Esophagus squamous epithelium (tissue), 5 donors: ENCODE measurements at places on chromosomes 2 and 18.

DNA sequence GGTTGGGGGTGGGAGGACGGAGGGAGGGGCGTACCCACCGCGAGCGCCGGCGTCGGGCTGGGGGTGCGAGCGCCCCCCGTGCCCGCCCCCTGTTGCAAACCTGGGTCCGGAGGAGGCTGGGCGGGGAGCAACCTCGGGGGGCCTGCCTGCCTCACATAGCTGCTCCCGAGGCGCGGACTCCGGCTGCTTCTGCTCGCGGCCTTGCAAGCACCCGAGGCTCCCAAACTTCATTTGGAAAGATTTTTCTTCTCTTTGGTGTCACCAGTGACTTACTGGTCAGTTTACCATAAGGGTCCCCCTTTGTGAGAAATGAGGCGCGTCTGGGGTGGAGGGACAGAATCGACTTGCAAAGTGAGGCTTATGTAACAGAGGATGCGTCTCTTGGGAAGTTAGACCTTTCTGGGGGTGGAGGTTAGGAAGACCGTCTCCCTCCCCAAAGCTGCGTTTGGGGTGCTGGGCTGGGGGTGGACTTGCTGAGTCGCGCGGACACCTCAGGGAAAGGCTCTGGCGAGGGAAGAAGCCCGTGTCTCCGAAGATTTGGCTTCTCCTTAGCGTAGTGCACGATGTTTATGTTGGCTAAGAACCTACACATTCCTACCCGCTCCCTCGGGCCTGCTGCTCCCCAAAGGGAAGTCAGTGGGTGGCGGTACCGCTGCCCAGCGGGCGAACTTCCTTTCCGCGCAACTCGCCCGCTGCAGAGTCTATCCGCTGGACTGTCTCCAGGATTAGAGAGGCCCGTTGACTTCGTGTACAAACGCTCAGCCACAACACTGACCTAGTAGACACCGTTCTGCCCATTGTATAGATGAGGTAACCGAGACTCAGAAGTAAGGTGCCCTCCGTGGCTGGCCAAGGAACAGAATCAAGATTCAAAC, 559 bp downstream of the TMEM37 start:
- DNase-seq: no peak

- no peak for DNase-seq
Measured at GRCh38 chr2:175366815-175367214, 185.3 kb upstream of the ATP5MC3 start.

DNA sequence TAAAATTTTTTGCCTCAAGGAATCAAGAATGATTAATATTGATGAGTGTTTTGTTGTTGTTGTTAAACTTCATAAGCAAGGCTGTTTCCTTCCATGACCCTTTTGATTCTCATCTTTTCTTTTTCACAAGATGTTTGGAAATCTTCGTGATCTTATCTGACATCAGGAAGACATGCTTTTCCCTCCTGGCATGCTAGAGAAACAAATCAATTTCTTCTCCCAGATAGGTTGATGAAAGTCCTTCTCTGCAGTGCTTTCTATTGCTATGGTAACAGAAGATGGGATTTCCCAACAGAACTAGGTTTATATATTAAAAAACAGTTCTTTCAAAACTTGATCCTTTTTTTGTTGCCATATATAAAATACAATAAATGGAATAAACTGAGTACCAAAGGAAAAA, 85.2 kb downstream of the EML6 start:
- DNase-seq: no peak

GRCh38 chr2:16172324-16173175, 232.2 kb downstream of the MYCN start:
- no peak for DNase-seq

GRCh38 chr2:215019521-215020145, 118.8 kb downstream of the ABCA12 start:
- no peak for DNase-seq

GRCh38 chr2:136247204-136247950, 129.4 kb upstream of the CXCR4 start:
- no peak for DNase-seq

GRCh38 chr2:233832869-233833311, 21.4 kb downstream of the HJURP start:
- no peak for DNase-seq

DNA sequence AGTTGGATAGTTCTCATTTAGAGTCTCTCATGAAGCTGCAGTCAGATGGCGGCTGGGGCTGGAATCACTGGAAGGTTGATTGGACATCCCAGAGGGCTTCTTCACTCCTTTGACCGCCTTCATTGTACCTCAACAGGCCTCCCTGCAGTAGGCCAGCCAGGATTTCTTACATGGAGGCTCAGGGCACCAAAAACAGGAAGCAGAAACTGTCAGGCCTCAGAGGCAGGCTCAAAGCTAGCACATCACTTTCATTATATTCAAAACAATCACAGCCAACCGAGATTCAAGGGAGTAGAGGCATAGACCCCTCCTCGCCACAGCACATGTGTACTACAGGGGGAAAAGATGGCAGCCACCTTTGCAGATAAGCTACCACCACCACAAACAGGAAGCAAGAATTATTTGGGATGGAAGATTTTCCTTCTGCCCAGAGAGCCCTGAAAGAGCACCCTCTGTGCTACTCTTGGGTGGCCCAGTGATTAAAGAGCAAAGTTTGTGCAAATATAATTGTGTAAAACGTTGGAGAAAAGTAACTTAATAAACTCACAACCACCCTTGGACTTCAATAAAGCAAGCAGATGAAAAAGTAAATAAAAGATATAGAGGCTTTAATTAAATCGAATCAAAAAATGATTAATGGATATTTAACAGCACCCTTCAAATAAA, 155.3 kb downstream of the GFPT1 start:
- no peak for DNase-seq

- DNase-seq: no peak
Measured at GRCh38 chr2:9307535-9307934, 100.9 kb downstream of the ASAP2 start.

DNA sequence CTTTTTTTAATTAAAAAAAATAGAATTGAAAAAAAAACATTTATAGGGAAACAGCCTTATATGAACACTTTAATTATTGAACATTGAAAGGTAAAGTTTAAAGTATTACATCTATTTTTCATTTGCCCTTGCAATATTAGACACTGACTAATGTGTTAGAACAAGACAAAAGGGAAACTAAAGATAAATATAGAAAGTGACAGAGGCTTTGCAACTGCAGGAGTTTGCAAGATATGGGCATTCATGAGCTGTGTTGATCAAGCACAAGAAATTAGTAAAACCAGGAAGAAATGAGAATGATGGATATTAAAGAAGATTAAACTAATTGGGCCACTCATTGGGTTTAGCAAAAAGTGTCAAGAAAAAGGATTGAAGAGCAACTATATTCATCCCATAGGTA, 1097.7 kb upstream of the CELF4 start:
- DNase-seq: no peak

GRCh38 chr2:127685410-127686080, 10.2 kb upstream of the LIMS2 start:
- DNase-seq: no peak

DNA sequence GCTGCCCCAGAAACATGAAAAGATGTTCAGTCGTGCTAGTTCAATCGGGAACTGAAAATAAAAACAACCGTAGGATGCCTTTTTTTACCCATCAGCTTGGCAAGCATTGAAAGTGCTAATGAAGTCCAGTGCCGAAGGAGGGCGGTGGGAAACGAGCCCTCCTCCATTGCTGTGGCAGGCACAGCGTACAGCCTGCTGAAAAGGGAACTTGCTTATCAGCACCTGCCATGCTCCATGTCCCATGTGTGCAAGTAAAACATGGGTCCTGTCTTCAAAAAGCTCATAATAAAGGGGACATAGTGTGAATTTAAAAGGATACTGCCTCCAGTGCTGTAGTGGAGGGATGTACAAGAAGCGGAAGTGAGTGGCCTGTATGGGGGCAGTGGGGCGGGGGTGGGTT, 82.4 kb downstream of the ARMC9 start:
- no peak for DNase-seq

DNA sequence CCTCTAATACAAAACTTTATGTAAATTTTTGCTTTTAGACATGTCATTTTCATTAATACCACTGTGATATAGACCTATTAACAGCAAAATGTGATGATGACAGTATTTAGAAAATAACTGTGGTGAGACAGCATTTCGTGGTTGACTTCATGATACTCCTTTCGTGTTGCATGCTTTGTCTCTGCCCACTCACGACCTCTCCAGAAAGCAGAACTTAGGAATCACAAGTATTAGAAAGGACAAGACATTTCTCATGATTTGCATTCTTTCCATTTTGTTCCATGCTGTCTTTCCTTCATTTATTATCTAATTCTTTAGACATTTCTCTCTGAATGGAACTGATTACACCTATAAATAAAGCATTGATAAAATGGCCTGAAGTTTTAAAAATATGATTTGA, 85.2 kb upstream of the POU3F3 start:
- DNase-seq: no peak

DNA sequence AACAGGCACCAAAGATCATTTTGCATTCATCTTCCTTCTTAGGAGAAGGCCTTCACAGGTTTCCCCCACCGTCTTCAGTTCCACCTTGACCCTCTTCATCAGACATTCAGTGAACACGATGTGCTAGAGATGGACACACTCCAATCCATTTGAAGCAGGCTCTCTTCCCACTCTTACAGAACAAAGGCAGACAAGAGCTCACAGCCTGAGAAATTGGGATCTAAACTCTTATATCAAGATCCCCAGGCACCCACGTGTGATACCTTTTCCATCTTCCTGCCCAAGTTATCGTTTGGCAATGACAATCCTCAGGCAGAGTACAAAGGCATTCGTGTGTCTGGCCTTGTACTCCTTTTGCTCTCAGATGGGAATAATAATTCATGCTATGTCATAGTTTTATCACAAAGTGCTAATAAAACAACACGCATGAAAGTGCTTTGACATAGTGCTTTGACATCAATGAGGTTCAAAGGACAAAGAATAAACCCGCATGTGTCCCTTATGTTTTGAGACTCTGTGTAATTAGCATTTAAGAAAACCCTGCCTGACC, 369.3 kb upstream of the KLHL29 start:
- no peak for DNase-seq

DNA sequence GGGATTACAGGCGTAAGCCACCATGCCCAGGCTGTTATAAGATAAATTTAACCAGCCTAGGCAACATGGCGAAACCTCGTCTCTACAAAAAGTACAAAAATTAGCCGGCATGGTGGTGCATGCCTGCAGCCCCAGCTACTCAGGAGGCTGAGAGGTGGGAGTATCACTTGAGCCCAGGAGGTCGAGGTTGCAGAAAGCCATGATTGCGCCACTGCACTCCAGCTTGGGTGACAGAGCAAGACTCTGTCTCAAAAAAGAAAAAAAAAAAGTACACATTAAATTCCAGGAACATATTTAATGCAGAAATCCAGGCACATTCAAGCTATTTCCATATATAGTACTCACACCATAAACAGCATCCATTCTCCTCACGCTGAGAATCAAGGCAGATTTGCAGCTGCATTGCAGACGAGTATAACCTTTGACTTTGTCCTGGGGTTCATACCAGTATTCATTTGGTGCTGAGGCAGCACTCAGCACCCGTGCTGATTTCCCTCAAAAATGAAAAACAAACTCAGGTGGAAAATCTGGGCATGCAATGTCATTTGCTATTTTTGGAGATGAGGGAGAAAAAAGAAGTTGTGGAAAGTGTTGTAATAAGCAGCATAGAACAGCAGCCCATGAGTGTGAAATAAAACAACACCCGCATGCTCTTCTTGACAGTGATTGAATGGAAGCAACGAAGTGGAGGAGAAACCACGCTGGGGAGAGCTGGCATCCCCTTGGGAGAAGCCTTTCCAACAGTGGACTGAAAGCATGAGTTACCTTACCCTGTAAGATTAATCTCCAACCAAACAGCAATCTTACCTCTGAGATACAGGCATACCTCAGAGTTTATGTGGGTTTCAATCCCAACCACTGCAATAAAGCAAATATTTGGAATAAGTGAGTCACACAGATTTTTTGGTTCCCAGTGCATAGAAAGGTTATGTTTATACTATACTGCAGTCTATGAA, 46.8 kb upstream of the ANXA4 start:
- DNase-seq: no peak
